ENCODE measurements at places on chromosomes 6 and 20.

DNA sequence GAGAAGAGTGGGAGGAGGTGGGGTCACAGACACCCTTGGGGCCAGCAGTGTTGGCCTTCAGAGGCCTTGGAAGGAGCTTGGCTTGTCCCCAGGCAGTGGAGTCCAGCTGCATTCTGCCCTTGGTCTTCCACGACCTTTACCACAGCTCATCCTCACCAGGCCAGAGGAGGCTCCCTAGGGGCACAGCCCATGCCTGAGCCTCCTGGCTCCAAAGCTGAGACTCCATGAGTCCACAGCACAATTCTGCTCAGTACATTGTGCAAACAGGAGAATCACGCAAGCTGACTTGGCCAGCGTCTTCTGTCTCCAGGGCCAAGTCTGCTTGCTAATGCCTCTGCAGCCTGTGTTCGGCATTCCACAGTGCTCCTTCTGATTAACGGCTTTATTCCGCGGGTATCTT, 337.2 kb downstream of the SMOC2 start:
- no peak for DNase-seq

DNA sequence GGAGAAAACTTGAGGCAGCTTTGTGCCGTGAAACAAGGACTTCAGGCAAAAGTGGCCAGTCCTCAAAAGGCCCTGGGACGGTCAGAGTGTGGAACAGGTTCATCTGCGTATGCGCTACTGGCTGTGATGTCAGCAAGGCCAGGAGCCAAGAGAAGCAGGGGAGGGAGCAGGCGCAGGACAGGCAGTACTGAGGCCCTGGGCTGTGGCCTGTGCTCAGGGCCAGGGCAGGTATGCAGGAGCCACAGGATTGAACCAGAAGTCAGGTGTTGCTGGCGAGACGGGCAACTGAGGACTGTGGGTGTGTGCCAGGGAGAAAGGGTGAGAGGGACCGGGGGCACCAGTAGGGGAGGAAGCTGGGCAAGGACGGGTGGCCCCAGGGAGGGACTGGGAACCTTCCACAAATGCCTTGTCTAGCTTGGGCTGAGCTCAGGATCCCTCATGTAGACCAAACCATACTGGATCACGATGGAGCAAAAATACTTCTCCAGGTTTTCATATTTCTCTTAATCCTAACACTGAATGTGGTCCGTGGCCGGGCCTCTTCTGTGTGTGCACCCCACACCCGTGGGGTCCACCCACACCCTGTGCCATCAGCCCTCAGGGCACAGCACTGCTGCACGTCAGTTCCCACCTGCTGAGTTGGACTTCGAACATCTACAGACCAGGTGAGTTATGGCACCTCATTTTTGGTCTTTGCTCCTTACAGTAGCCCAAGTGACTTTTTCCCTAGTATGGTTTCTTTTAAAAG, 46.9 kb downstream of the GINS1 start:
- DNase-seq = no peak

DNA sequence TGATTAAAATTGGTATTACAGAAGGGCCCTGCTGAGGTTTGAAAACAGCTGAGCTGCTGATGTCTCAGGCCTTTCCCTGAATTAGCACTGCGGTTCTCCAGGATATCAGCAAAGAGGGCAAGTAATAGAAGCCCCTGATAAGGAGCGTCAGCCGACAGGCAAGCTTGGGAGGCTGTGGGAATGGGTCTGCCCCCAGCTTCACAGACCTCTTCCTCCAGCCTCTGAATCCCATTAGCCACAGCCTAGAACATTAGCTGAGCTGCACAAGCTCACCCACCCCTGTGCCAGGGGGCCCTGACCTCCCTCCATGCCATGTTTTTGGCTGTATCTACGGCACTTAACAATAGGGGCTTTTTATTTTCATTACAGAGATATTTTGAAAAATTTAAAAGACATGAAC, 59.9 kb downstream of the VAPB start:
- DNase-seq = no peak

- no peak for DNase-seq
Measured at GRCh38 chr6:31079656-31080261, 32.6 kb downstream of the C6orf15 start.

GRCh38 chr20:32963176-32963575, 41.1 kb downstream of the SUN5 start:
- DNase-seq = no peak

- DNase-seq = no peak
Measured at GRCh38 chr20:11375335-11375734, 542.4 kb upstream of the BTBD3 start.

DNA sequence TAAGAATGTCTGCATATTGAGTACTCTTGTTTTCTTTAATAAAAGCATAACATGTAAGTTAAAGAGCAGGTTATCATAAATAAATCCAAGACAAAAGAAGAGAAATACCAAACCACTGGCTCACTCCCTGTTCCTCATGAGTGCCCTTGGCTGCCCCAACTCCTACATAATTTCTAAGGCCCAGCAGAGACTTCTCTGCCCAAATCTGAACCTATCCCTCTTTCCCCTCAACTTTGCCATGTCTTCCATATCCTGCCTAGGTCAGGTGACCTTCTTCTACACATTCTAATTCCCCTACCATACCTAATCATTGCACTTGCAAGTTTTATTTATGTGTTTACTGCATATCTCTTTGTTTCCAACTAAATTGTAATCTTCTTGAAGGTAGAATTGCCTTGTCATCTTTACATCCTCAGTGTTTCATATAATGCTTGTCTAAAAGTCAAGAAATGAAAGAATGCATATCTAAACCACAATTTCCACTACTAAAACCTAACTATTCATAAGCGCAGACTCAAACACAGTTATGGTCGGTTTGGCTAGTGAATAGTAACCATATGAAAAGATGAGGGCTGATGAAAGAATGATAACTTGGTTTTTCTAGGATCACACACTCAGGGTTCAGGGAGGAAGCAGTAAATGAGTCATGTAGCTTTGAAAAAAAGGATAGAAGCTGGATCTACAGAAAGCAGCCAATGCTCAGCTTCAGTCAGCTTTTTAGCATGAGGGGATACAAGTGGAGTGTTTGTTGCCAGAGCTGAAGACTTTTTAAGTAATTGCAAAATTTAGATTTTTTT, 53.3 kb upstream of the EYA4 start:
- no peak for DNase-seq

- no peak for DNase-seq
Measured at GRCh38 chr6:138576313-138576712, 77.0 kb upstream of the NHSL1 start.

- DNase-seq = no peak
Measured at GRCh38 chr6:33907227-33907626, 103.4 kb upstream of the MLN start.

DNA sequence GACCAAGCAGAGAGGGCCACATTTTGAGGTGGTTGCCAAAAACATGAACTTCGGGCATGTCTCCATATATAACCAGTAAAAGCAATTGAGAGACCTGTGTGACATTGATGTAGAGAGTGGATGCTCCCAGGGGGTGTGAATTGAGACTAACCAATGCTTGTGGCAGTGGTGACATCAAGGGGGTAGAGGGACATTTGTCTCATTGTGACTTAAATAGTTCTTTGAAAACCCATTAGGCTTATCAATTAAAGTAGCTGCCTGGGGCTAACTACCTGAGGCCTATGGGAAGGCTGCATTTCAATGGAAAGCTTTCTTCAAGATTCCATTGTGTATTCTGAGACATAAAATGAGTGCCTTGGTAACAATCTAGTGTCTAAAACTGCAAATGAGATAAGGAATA, 82.1 kb upstream of the FABP7 start:
- DNase-seq = no peak

GRCh38 chr20:10793766-10794165, 120.0 kb upstream of the JAG1 start:
- DNase-seq = no peak

GRCh38 chr6:45984788-45985425, 30.8 kb downstream of the CLIC5 start:
- DNase-seq = no peak

DNA sequence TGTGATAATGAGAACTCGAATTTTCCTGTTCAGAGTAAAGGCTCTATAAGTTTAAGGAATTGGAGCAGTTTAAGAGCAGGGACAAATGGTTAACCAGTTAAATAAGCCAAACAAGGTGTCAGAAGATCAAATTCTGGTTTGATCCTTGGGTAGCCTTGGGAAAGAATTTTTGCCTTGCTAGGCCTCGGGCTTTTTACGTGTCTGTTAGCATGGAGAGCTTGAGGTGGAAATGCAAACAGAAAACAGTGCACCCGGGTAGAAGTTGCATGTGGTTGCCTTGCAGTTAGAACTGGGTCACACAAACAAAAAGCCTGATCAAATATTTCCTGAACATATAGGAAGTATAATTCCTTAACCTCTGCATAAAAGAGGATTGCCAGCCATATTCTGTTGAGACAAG, 58.3 kb downstream of the RIN2 start:
- no peak for DNase-seq

- no peak for DNase-seq
Measured at GRCh38 chr6:158905277-158905676, 86.1 kb upstream of the EZR start.

GRCh38 chr6:21050935-21051334, 516.7 kb downstream of the CDKAL1 start:
- DNase-seq = no peak

DNA sequence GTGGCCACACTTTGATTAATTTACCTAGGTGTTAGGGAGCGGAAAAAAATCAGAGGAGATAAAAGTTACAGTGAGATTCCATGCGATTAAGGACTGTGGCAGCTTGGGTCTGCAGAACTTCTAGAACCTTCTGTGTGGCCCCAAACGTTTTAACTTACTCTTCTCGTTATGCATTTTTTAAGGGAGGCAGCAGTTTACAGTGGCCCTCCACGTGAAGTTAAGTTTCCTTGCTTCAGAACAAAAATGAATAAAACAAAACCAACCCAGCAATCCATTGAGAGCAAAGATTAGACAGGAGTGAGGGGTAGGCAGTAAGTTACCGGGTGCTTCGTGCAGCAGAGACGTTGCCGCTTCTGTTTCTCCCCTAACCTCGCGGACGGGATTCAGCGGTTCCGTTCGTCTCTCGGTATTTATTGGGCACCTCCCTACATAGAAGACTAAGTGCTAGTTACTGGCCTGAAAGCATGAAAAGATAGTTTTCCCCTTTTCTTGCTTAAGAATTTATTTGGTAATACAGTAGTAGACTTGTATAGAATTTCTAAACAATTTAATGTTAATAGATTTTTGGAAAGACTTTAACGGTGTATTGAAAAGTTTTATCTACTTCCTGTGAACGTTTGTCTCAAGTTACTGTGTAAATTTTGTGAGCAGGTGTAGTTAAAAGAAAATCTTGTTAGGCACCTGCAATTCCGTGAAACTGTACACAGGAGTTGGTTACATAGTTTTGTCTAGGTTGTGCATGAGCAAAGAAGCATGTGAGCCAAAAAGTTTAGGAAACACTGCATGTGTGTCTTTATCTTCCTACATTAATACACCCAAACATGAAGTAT, 1.1 kb downstream of the BAG2 start:
- DNase-seq = no peak

DNA sequence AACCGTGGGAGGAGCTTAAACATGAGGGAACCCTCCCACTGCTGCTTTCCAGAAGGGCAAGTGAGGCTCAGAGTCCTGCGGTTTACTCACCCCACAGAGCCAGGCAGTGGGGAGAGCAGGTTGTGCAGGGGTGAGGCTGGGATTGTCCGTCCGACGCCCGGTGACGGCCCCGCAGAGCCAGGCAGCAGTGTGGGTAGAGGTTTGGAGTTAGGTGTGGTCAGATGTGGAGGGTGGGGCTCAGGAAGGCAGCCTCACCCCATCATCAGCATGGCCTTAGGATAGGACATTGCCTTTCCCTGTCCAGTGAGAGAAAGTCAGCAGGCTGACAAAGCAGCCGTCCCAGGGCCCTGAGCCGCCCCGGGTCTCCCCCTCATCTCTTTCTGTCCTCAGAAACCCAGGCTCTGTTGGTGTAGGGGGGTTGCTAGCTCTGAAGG, 234.6 kb downstream of the DLL1 start:
- DNase-seq = no peak

DNA sequence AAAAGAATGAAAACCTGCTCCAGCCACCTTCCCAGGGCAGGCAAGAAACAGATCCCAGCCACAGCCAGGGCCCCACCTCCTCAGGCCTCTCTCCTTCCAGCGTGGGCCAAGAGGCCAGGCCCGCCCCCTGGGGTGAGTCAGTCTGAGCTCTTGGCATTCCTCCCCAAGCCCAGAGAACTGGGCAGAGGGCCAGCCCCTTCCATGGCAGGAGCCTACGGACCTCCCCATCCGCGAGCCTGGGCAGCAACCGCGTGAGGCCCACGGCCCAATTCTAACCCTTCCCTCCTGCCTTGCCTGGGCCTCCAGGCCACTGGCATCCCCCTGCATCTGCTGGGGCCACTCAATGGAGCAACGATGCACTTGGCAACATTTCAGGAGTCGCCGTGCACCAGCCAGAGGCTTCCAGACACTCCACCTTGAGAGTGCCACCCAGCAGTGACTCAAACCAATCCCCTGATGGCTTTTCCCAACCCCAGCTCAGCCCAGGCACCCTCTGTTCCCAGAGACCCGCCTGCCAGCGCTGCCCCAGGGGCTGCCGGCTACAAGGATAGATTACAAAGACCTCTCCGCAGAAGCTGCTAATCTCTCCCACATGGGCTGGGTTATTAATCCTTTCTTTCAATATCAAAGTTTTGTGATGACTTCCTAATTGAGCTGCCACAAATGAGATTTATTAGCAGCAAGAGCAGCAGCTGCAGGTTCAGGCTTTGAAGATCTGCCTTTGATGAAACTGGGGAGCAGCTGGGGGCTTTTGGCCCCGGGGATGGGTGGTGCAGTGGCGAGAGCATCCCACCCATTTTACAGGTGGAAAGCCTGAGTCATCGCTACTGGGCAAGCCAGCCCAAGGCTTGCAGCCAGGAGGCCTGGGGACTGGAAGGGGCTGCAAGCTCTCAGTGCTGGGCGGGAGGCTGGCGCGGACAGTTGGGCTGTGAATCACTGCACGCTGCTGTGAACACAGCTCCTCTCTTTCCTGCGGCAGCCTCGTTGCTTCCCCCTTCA, 85.7 kb downstream of the NFATC2 start:
- no peak for DNase-seq

- no peak for DNase-seq
Measured at GRCh38 chr20:33606118-33606771, 55.9 kb upstream of the C20orf144 start.

DNA sequence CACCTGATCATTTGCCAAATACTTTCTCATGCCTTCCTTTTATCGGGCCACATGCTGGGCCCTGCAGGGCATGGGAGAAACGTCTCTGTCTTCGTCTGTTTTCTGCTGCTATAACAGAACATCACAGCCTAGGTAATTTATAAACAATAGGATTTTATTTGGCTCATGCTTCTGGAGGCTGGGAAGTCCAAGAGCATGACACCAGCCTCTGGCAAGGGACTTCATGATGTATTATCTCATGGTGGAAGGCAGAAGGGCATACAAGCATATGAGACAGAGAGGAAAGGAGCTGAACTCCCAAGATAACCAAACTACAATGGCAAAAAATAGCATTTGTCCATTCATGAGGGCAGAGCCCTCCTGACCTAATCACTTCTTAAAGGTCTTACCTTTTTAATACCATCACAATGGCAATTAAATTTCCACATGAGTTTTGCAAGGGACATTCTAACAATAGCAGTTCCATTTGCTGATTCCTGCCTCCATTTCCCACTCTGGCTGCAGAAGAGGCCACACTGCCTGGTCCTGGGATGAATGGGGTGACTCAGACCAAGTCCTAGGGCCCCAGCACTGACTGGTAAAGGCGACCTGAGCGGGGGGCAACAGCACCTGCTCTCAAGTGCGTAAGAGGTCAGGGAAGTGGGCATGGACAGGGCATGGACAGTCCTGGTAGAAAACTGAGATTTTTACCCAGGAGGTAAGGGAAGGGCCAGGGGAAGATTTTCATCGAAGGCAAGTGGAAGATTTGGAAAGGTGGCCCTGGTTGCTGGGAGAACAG, 5.1 kb upstream of the ZBP1 start:
- no peak for DNase-seq

GRCh38 chr6:150631283-150631983, 31.7 kb downstream of the PLEKHG1 start:
- DNase-seq = no peak
